ENCODE measurements at places on chromosomes 11 and 22.

- DNase-seq: no peak
Observed at GRCh38 chr11:104705490-104706190, 192.6 kb downstream of the CASP12 start.

- DNase-seq: no peak
Observed at GRCh38 chr11:68040101-68040956, 1.5 kb downstream of the TCIRG1 start.

GRCh38 chr11:100851584-100852152 lies 164.6 kb downstream of the ARHGAP42 start:
- DNase-seq: no peak

DNA sequence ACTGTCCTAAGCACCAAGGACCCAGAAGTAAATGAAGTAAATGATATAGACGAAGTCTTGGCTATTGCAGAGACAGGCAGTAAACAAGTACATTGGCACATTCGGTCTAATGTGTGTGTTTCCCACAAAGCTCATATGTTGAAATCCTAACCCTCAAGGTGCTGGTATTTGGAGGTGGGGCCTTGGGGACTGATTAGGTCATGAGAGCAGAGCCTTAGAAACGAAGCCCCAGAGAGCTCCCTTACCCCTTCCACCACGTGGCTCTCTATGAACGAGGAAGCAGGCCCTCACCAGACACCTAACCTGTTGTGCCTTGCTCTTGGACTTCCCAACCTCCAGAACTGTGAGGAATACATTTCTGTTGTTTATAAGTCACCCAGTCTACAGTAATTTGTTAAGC lies 14.9 kb downstream of the CLMP start:
- DNase-seq: no peak

DNA sequence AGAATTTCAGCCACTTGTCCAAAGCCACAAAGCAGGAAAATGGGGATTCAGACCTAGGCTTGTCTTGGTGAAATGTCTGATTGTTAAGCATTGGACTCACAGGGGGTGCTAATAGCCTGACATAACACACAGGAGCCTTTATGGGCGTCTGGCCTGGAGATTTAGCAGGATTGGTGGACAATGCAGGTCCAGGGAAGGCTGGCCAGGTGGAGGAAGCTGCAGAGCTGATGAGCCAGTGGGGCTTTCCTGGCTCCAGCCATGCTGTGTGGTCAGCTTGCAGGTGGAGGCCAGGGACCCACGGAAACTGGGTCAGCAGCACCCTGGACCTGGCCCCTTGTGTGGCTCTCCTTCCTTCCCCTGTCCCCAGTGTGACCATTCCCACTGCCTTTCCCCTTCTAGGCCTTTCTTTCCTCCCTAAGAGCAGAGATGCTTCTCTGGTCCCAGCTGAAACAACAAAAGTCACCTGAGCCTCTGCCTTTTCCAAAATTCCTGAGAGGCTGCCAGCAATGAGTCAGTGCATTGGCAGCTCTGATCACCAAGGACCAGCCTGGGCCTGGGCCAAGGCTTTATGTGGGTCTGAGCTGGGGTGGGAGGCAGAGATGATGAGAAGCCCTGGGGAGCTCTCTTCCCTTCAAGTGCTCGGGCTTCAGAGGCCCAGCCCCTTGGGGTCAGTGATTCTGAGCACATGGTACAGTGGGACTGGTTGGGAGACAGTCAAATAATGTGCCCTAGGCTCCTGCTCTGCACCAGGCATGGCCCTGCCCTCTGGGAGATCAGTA lies 85.2 kb downstream of the CCDC81 start:
- peak; percentile 15 for DNase-seq

GRCh38 chr11:65576867-65577755 lies 1.3 kb downstream of the EHBP1L1 start:
- DNase-seq: no peak

DNA sequence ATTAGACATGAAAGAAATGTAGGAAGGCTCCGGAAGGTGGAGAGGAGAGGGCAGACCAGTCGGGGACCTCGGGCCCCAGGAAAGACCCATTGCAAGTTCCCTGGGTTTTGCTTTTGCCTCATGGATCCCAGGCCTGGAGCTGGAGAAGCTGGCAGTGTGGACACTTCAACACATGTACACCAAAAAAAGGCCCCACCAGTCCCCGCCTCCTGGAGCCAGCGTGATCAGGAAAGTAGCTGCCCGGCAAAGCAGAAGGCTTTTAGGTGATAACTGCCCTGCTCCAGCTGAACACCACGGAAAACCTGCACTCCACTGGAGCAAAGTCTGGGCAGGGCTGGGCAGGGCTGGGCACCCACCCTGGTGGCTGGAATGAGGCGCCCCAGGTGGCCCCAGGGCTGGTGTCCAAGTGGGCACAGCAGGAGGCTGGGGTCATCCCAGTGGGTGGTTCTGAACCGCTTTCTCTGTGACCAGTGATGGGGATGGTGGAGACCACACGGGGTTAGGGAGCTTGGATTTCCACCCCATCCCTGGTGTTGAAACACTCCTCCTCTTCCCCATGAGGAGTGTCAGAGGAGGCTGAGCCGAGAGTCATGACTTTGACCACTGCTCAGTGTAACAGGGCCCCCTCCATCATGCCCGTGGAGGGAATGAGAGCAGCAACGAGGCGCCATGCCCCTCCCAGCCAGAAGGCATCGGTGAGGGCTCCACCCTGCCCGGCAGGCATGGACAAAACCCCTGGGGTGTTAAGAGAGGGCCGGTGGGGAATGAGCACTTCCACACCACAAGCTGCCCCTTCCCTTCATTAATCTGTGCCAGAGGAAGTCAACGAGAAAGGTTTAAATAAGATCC lies 16.9 kb upstream of the MUC5AC start:
- no peak for DNase-seq

- DNase-seq: no peak
Observed at GRCh38 chr11:23995891-23996290, 501.0 kb upstream of the LUZP2 start.

GRCh38 chr22:35883031-35883620 lies 145.5 kb downstream of the RBFOX2 start:
- no peak for DNase-seq

GRCh38 chr22:28896611-28897010 lies 13.2 kb downstream of the ZNRF3 start:
- DNase-seq: no peak

GRCh38 chr11:66046901-66047300 lies 2.1 kb downstream of the GAL3ST3 start:
- DNase-seq: no peak

DNA sequence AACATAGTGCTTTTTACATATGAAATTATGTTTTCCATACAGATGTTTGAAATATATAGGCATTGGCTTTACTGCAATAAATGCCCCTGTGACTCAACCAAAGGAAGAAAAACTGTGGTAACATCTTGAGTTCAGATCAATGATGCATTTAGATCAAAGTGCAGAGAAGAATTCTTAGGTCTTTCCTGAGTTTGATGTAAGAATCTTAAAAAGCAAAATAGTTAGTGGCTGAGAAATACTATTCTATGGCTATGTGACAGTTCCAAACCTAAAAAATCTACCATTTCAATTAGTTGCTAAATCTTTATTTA lies 93.7 kb downstream of the SOX6 start:
- DNase-seq: no peak

DNA sequence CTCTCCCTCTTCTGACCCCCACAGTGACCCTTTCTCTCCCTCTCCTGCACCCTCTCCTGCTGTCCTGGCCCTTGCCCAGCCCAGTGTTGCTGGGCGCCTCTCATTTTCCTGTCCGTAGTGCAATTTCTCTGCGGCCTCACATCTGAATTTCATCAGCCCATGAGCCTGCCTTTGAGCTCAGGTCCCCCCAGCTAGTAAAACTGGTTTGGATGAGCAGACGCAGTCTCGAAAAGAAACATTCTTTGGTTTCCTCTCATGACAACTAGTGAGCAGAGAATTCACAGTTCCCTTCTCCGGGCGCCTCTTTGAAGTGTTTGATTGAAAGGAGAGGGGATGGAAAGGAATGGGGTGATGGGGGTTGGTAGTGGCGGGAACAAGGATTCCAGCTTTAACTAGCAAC lies 126.0 kb upstream of the CADM1 start:
- no peak for DNase-seq

GRCh38 chr22:46053563-46054090 lies 76.7 kb upstream of the WNT7B start:
- DNase-seq: no peak

- DNase-seq: no peak
Observed at GRCh38 chr11:57785072-57785471, 23.5 kb downstream of the CTNND1 start.

- DNase-seq: no peak
Observed at GRCh38 chr22:27046086-27046485, 388.7 kb downstream of the MIAT start.

GRCh38 chr11:133951327-133952198 lies 5.2 kb downstream of the IGSF9B start:
- DNase-seq: peak; percentile 38

GRCh38 chr11:16356761-16357393 lies 531 bp upstream of the SOX6 start:
- DNase-seq: no peak

- peak; percentile 49 for DNase-seq
Observed at GRCh38 chr22:22375576-22376351, 131.2 kb downstream of the VPREB1 start.

DNA sequence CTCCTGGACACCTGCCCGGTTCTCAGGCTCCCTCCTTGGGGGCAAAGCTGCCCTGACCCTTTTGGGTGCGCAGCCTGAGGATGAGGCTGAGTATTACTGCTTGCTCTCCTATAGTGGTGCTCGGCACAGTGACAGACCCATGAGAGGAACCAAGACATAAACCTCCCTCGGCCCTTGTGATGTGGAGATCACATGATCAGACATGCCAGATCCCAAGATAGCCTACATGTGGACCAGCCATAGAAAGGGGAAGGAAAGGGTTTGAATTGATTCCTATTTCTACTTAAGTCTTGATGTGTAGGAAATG lies 125.3 kb downstream of the VPREB1 start:
- no peak for DNase-seq

- DNase-seq: no peak
Observed at GRCh38 chr22:39147335-39148025, 5.0 kb downstream of the CBX7 start.

DNA sequence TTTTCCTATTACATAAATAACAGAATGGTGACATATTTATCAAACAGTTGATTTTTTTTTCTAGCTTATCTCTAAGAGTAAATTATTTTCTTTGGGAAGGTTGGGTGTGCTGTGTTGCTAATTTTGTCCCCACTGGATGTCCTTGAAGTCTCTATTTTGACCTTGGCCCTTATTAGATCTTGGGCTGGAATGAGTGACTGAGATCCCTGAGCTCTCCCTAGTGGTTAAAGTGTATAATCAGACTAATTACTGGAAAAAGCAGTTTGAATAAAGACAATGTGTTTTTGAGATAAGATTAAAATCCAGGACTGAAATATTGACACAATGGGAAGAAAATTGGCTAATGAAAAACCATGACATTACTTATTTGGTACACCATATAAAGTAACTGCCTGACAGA lies 56.1 kb downstream of the AASDHPPT start:
- DNase-seq: no peak

DNA sequence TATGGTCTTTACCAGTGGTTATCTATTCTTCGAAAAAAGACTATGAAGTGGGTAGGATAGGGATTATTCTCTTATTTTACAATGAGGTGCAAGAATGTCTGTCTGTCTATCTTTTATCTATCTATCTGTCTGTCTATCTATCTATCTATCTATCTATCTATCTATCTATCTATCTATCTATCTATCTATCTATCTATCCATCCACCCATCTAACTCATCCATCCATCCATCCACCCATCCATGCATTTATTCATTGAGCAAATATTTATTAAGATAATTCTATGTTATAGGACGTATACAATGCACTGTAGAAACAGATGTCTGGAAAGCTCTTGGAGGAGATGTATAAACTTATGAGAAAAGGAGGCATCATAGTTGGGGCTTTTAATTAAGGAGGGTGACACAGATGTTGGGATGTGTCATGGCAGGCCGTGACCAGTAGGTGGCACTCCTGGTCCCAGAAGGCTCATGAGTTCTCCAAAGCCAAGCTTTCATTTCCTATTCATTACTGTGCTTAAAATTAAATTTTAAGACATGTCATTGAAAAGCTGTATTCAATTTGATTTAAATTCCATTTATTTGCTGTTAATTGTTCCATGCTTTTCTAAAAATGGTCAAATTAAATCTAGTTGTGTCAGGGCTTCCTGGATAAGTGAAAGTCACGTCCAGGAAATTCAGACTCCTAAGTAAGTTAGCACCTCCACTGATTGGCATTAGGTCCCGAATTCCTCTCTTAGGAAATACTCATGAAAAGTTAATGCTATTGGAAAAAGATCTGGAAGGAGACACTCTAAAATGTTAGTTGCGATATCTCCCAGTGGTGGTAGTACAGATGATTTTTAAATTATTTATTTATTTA lies 19.0 kb upstream of the E2F8 start:
- DNase-seq: peak; percentile 18

GRCh38 chr11:86438685-86439084 lies 64.0 kb downstream of the CCDC81 start:
- no peak for DNase-seq

DNA sequence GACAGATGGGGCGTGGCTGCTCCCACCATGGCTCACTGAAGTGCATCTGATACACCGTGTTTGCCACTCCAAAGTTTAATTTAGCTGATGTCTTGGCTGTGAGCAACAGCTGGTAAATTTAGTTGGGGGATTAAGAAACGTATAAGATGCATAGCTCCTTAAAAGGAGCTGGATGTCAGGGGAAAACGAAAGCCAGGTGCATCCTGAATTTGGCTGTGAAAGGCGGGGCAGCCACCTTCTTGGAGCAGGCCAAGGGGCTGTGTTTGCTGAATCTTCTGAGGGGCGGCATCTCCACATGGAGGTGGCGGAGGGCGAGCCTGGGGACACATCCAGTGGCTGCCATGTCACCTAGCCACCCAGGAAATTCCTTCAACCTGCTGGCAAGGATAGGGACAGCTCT lies 20.7 kb upstream of the NCF4 start:
- DNase-seq: no peak

GRCh38 chr22:44400763-44401060 lies 88.0 kb upstream of the SHISAL1 start:
- no peak for DNase-seq

DNA sequence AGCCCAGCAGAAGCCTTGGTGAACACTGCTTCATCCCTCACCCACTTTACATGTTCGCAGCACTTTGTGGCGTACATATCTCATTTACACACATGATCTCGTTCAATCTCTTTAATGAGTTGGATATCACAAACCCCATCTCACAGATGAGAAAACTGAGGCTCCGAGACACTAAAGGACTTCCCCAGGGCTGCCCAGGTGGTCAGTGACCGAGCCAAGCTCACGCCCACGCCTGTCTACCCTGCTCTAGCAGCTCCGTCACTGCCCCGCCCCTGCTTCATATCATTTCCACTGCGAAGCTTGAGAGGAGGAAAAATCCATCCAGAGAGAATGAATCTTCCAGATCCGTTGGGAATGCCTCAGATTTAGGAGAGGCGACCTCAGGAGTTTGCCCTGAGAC lies 11.8 kb upstream of the DSCAML1 start:
- no peak for DNase-seq

DNA sequence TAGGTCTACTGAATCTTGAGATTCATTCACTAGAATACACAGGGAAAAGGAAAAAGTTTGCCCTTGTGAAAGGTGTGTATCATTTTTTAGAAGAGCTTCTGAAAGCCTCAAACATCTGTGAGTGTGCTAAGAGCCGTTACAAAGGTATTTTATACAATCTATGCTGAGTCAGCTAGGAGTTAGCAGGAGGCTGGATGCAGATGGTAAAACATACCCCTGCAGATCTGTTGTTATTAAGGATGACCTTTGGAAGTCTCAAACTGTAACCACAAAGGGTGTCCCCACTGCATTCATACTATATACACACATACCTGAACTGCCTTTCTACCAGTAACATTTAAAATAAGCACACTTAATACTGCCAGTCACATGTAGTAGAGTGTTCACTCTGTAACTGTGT lies 8.4 kb upstream of the C11orf91 start:
- DNase-seq: no peak

Measured in NCI-H1092 (cell line).